ENCODE measurements at places on chromosomes 4 and X.

- DNase-seq: no peak
Observed at GRCh38 chr4:155444721-155445120, 68.0 kb upstream of the MAP9 start.

DNA sequence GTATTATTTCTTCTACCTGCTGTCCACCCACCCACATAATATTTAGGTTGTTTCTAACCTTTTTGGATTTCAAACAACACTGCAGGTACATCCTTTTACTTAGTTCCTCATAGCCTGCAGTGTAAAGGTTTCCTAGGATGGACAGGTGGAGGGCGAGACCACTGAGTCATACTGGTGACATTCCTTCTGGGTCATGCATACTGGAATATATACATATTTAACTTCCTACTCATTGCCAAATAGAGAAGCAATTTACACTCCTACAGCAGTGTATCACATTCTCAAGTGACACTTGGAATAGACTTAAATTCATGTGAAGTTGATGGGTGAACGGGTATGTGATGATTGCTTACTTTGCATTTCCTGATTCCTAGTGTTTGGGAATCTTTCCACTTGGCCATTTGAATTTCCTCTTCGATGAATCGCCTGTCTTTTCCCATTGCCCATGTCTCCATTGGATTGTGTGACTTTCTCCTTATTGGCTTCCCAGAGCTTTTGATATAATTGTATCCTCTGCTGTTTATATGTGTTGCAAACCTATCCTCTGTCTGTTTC, 8.2 kb upstream of the PPP2R2C start:
- DNase-seq: no peak

DNA sequence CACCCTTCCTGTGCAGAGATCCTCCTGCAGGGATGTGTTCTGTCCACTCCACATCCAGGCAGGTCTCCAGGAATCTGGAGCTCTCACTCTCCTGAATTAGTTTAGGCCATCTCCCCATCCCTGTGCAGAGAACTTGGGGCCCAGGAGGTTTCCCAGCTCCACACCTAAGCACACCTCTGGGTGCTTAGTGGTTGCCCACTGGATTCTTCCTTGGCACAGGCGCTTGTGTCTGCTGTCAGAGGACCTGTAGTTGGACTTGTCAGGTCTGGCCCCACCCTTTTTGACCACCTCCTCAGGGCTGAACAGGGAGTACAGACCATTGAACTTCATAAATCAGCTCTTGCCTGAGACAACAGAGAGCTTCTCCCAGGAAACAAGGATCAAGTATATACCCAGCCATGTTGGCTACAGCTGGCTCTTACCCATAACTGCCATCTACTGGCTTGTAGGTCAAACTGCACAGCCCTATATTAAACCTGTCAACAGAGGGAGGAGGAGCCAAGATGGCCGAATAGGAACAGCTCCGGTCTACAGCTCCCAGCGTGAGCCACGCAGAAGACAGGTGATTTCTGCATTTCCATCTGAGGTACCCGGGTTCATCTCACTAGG, 275.5 kb downstream of the PPARGC1A start:
- peak; percentile 21 for DNase-seq

GRCh38 chr4:106287353-106287969, 28.5 kb downstream of the TBCK start:
- DNase-seq: peak; percentile 12

- no peak for DNase-seq
Observed at GRCh38 chr4:32485956-32486355, 1765.8 kb downstream of the PCDH7 start.

DNA sequence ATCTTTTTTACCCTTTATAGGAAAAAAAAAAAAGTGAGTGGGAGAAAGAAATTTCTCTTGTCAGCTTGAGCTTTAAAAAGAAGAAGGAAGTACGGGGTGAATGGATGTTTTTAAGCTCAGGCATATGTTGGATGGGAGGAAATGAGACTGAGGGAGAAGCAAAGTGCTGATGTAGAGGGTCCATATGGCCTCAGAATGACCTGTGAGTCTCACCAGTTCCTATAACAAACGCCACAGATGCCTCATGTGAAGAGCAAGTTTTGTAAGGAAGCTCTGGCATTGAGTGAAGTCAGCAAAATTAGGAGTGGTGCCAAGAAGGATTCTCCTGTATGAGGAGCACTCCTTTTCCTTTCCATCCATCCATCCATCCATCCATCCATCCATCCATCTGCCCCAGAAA, 214.6 kb downstream of the PTTG2 start:
- no peak for DNase-seq

DNA sequence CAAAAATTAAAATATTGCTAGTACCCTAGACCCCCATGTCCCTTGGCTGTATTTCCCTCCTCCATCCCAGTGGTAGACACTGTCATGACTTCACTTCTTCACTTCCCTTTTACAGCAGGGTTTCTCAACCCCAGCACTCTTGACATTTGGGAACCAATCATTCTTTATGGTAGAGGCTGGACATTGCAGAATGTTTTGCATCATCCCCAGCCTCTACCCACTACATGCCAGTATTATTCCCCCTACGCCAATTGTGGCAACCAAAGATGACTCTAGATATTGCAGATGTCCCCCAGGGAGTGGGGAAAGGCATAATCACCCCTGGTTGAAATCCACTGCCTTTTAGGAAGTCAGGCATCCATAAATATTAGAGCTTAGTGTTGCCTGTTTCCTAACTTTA, 138.6 kb downstream of the AMELX start:
- no peak for DNase-seq

DNA sequence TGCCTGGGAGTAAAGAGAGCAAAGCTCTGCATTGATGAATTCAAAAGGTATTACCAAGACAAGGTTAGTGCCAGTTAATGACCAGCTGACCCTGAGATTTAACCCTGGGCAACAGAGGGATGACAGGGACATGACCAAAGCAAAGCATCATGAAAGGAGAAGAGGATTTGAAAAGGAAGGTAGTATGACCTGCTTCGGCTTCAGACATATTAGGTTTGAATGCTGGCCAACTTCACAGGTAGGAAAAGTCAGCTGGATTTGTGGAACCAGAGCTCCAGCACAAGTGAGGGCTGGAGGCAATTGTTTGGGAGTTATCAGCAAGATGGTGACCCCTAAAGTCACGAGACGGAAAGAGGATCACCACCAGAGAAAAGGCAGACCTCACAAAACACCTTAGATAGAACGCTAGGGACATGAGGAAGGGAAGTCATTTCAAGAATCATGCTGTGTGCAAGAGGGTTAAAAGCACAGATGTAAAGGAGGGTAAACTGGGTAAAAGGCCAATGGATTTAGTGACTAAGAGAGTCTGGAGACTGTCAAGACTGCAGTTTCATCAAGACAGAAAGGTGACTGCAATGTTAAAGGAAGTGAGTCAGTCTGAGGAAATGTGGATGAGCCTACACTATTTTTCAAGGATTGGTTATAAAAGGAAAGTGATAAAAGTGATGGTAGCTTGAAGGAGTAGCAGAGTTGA, 45.6 kb downstream of the SH3RF1 start:
- DNase-seq: no peak

DNA sequence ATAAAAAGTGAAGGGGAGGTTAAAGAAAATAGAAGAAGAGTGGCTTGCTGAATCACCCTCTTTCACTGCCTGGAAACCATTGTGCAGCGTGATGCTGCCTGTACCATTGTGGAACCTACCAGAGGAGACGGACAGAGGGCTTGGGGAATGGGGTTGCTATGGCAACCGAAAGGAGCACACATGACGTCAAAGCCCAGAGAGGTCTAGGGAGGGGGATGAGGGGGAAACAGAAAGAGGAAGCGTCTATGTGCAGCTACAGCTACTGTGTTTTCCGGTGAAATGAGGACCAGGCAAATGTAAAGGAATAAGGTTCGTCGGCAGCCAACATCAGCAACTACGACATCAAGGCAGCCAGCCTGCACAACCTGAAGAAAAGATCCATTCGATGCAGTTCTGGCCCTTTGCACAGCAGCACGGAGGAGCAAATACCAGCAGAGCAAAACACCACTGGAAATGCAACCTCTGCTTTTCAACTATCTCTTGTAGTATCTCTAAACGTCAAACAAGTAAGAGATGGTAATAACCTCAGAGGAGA, at the start of gene MAPK10:
MAPK10 (minus strand) TSS at position 110 of the 535 bp plus-strand sequence.
- no peak for DNase-seq

DNA sequence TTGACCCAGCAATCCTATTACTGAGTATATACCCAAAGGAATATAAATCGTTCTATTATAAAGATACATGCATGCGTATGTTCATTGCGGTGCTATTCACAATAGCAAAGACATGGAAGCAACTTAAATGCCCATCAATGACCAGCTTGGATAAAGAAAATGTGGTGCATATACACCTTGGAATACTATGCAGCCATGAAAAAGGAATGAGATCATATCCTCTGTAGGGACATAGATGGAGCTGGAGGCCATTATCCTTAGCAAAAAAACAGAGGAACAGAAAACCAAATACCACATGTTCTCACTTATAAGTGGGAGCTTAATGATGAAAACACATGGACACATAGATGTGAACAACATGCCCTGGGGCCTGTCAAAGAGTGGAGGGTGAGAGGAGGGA, 124.1 kb upstream of the AFF2 start:
- DNase-seq: no peak

- no peak for DNase-seq
Observed at GRCh38 chrX:12949927-12950656, 24.8 kb upstream of the TMSB4X start.

DNA sequence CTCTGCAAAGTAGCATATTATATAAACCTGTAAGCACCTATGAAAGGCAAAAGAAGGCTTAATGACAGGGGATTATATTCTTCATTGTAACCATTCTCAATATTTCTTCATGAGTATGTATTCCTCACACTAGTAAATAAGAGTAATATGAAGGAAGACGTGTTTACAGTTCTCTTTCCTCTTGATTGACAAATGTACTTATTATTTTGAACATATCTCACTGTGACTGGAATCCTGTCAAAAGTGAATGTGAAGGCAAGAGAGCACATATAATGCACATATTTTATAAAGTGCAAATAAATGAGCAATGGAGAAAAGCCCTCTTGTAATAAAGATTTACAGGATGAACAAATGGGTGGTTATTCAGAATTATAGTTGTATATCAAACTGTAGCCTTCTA, 19.7 kb downstream of the FAM47A start:
- DNase-seq: no peak

GRCh38 chrX:134453631-134454030, 6.3 kb upstream of the HPRT1 start:
- DNase-seq: no peak

- DNase-seq: no peak
Observed at GRCh38 chr4:68871809-68872642, 56.2 kb downstream of the UGT2B10 start.

DNA sequence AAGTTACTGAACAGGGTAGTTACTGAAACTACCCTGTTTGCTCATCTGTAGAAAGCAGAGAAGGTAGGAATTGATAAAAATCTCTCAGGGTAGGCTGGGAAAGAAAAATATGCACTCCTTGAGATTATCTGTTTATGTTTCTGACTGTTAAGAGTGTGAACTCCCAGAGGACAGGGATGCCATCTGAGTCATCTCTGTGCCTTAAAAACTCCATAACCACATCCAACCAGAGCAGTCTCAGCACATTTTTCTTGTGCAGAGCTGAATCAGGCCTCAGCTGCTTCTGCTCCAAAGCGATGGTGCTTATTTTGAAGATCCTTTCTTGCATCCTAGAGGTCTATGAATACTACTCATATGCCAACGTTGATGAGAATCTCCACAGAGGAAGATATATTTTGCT, 9.9 kb downstream of the CENPVL3 start:
- no peak for DNase-seq

- no peak for DNase-seq
Observed at GRCh38 chr4:48602222-48602621, 112.2 kb downstream of the ZAR1 start.

DNA sequence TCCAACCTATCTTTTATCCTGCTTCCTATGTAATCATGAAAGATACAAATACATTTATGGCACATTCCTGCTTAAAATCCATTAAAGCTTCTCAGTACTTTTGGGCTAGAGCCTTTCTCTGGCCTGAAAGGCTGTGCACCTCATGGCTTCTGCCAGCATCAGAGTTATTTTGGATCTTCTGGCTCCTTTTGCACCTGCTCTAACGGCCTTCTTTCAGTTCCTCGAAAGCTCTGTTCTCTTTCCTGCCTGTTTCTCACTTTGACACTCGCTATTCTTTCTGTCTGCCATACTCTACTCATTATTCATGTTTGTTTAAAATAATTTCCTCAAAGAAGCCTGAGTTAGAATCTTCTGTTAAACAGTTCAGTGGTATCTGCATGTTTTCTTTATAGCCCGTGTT, 86.0 kb downstream of the LRP2BP start:
- no peak for DNase-seq

DNA sequence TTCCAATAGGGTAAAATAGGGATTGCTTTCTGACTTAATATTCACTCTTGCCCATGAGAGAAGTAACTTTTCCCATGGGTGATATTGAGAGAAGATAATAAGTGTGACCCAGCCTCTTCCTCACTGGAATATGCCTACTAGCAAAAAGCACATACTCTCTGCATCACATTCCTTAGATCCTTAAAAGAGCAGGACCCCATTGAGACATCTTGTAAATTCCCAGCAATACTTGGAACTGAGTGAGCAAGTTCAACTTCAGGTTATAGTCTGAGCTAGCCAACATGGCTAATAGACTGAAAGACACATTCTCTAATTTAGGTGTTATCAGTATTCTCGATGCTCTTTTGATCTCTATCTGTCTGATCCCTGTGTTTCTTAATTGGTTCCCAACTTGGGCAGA, 1372.3 kb downstream of the STIM2 start:
- no peak for DNase-seq

DNA sequence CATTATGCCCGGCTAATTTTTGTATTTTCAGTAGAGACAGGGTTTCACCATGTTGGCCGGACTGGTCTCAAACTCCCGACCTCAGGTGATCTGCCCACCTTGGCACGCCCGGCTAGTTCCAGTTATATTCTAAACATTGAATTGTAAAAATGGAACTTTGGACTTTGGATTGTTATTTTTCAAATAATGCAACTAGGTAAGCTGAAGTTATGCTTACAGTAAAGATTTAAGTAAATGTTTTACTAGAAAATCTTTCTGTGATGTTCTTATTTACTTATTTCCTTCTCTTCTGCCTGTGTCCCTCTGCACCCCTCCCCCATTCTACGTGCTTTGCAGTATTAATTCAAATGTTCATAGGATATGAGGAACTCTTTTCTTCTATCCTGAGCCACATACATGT, 26.1 kb downstream of the GK start:
- DNase-seq: no peak

DNA sequence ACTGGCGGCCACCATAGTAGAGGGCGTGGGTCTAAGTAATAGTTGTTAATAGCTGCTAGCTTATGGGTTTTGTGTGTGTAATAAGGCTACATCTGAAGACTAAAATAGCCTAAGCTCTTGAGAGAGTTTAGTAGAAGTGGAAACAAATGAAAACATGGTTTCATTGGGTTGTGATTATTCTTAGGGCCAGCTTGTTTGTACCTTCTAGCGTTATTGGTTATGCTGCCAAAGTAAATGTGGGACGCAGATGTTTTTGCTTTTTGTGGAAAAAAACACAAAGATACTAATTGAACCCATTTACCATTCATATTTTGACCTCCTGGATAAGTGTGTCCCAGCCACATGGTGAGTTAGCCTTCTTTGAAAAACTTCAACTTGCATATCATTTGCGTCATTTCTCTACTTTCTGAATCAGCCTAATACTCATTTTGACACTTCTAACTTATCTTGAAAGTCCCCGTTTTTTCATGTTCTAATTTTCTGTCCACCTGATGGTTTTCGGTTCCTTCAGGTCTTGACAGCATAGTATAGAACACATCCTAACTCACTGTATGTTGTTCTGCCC, 305.3 kb downstream of the FRMPD4 start:
- DNase-seq: no peak

Data from HuH-7.5 (cell line).